Smooth muscle cell of trachea (primary cell): ENCODE measurements at places on chromosomes 4 and X. TPM values are rescaled to one million over a fixed set of nuclear protein-coding genes. Genes with fewer than 3 reads are reported as not detected.

ADH1C gene
- 2.3 and 5.5 TPM in 2 replicates for total RNA-seq

VEGFC gene
- total RNA-seq: 29.8 and 37.2 TPM in 2 replicates

CD38 gene
- total RNA-seq: 0.33 TPM in 1 of 2 replicates, not detected in the other

PPP1R2C gene
- not detected in 2 replicates for total RNA-seq

MTCP1 gene
- 4.0 and 9.5 TPM in 2 replicates for total RNA-seq

GRK4 gene
- 6.0 and 8.6 TPM in 2 replicates for total RNA-seq

MAGEB6 gene
- not detected in 2 replicates for total RNA-seq

UGT2A3 gene
- not detected in 2 replicates for total RNA-seq

UCP1 gene
- total RNA-seq: not detected in 2 replicates

SPOCK3 gene
- 0.17 and 0.44 TPM in 2 replicates for total RNA-seq

F8 gene
- total RNA-seq: 5.5 and 9.4 TPM in 2 replicates

EXOC1L gene
- not detected in 2 replicates for total RNA-seq

PYURF gene
- total RNA-seq: 54.6 and 83.9 TPM in 2 replicates

PRRG3 gene
- total RNA-seq: 0.87 and 4.6 TPM in 2 replicates

TCEAL9 gene
- total RNA-seq: 77.6 and 144 TPM in 2 replicates
